ENCODE measurements at places on chromosomes 11 and 22. TPM values are rescaled to one million over a fixed set of nuclear protein-coding genes. Genes with fewer than 3 reads are reported as not detected.

DNA sequence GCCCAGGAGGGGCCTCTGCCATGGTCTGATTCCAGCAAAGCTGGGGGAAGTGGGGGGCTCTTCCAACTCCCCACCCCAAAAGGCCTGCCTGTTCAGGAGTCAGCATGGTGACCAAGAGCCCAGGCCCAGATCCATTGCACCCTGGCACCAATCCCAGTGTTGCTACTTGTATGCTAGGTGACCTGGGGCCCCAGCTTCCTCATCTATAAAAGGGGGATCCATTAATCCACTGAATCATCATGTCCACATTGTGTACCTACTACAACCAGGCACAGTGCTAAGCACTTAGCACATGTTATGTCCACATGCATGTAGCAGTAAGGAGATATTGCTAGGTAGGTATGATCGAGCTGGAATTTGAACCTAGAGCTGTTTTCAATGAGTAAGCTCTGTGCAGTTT lies 2.0 kb downstream of the SYT12 start:
- no peak overlapping the region for H3K27ac ChIP-seq
- no peaks in the 10 kb centered on the region for H3K36me3 ChIP-seq
- no peak overlapping the region for H3K4me3 ChIP-seq
- H3K27me3 ChIP-seq, result no peaks in the 10 kb centered on the region
- DNase-seq, result no peak

DNA sequence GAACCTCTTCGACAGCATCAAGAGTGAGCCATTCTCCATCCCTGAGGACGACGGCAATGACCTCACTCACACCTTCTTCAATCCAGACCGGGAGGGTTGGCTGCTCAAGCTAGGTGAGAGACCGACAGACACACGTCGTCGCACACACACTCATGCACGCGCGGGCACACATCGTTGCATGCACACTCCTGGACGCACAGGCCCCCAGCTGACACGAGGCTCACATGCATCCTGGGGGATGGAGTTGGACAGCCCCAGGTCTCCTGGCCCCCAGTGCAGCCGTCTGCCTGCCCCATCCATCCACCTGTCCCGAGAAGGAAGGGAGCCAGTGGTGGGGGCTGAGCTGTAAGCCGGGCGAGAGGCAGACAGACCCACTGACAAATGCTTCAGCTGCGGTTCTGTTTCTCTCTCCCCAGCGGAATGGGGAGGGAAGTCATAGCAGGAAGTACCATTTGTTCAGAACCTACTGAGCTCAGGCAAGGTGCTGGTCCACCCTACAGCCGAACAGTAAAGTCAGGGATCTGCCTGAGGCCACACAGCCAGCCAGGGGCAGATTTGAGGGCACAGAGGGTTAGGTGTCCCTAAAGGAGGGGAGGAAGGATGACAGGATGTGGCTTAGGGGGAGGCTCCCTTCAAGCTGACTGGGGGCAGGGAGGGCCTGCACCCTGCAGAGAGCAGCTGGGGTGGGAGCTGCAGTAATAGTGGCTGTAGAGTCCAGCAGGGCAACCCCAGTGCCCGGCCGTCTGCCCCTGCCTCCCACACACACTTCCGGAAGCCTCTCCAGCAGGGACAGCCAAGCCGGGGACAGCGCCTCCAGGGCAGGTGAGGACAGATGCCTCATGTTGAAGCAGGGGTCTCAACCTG lies 27.1 kb downstream of the CYTH4 start:
- no peak overlapping the region for H3K4me3 ChIP-seq
- H3K27me3 ChIP-seq, result no peaks in the 10 kb centered on the region
- DNase-seq, result peak; percentile 55
- peaks cover 74% of the 10 kb centered on the region for H3K4me1 ChIP-seq
- no peaks in the 10 kb centered on the region for H3K36me3 ChIP-seq
- H3K27ac ChIP-seq, result peak overlapping the region; percentile 91

DNA sequence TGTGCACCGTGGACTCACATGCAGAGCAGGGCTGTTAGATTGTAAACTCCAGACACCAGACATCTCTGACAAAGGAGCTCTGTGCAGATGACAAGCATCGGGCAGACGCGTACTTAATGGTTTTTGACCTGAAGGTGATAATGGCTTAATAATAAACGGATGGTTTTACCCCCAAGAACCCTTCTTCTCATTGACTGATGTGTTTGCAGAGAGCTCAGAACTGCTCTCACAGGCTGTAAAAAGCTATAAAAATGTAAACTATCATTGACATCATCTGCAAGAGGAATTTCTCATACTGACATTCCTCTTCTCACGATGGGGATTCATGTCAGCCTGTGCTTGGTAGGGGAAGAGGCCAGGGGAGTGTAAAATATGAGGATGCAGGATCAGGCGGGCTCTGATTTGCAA lies 8.6 kb upstream of the ARHGAP8 start:
- H3K4me3 ChIP-seq, result no peak overlapping the region
- H3K36me3 ChIP-seq, result no peaks in the 10 kb centered on the region
- no peak for DNase-seq
- H3K4me1 ChIP-seq, result no peaks in the 10 kb centered on the region
- H3K27ac ChIP-seq, result no peak overlapping the region
- 0 out of 2 replicates have a peak, but pooled peaks cover 4% of the 10 kb centered on the region for H3K27me3 ChIP-seq

- peaks cover 13% of the 10 kb centered on the region for H3K4me1 ChIP-seq
- H3K4me3 ChIP-seq, result no peak overlapping the region
- H3K36me3 ChIP-seq, result peaks cover 24% of the 10 kb centered on the region
Observed at GRCh38 chr11:68042219-68043028, 3.6 kb downstream of the TCIRG1 start.

- H3K4me3 ChIP-seq, result no peak overlapping the region
- DNase-seq, result no peak
- H3K27ac ChIP-seq, result no peak overlapping the region
- H3K4me1 ChIP-seq, result no peaks in the 10 kb centered on the region
Observed at GRCh38 chr11:95884802-95885201, 39.1 kb downstream of the MTMR2 start.

DNA sequence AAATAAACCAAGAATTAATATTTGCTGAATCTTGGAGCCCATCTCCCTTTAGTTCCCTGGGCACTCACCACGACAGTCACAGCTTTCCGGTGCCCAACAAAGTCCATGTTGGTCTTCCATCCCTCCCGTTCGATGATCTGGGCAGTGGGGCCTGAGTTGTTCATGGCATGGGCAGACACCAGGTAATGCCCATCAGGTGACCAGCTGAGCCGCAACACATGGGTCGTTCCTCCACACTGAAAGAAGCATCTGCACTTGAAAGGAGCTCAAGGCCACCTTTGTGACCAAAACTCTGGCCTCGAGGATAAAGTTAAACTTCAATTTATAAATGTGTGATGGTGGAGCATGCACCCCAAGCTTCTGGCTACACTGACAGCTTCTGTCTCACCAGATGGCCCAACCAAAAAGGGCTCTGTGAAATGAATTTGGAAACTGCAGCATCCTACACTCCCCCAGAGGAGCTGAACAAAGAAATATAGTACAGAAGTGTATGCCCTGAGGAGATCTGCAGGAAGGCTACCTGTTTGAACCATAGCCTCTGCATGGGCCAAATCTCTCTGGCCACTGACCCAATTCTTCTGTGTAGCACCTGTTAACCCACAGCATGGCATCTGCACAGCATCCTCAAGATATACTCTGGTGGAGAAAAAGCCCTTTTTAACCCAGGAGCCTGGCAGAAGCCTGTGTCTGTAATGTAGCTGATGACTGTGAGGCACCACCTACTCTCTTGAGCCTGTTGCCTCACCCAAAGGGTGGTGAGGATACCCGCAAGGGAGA lies 37.1 kb downstream of the HIRA start:
- H3K27ac ChIP-seq, result no peak overlapping the region
- H3K4me1 ChIP-seq, result no peaks in the 10 kb centered on the region
- no peak overlapping the region for H3K4me3 ChIP-seq
- DNase-seq, result no peak
- no peaks in the 10 kb centered on the region for H3K27me3 ChIP-seq
- H3K36me3 ChIP-seq, result peaks cover 16% of the 10 kb centered on the region

DNA sequence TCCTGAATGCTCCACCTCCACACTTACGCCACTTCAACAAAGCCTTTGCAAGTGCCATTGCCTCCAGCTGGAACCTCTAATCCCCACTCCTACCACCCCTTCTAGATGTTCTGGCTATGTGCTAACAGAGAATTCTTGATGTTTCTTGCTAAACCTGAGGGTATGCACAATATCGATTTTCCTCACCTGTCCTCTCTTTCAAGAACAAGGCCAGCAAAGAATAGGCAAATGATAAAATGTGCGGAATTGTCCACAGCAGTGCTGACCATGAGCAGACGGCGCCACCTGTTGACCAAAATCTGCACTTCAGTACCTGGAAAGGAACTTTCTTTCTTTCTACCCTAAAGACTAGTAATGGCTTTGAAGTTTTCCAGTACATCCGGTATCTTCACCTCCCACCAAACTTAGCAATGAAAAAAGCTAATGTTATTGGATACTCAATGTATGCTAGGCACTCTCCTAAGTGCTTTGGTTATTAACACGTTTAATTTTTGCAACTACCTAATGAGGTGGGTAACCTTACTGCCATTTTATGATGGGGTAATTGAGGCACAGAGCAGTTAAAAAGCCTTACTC lies 3.4 kb downstream of the TIMM10 start:
- H3K27ac ChIP-seq, result no peak overlapping the region
- H3K36me3 ChIP-seq, result peaks cover 10% of the 10 kb centered on the region
- H3K4me3 ChIP-seq, result no peak overlapping the region

- no peak overlapping the region for H3K4me3 ChIP-seq
- no peaks in the 10 kb centered on the region for H3K27me3 ChIP-seq
- no peaks in the 10 kb centered on the region for H3K4me1 ChIP-seq
- H3K36me3 ChIP-seq, result no peaks in the 10 kb centered on the region
- DNase-seq, result no peak
Observed at GRCh38 chr11:86938900-86939880, 16.0 kb downstream of the FZD4 start.

DNA sequence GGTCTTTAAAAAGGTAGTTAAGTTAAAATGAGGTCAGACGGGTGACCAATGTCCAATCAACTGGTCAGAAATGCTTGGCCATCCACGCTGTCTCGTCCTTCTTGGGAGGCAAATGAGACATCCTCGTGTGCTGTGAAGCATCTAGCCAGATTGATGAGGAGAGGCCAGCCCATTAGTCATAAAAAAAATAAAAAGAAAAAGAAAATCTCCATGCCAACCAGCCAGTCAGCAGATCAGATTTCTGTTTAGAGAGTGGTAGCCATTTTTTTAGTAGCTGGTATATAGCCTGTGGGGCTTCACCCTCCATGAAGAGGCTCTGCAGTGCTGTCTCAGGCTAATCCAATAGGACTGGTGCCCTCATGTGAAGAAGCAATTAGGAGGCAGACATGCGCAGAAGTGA lies 343.1 kb upstream of the SYN3 start:
- no peak overlapping the region for H3K4me3 ChIP-seq
- no peak overlapping the region for H3K27ac ChIP-seq
- no peaks in the 10 kb centered on the region for H3K27me3 ChIP-seq
- DNase-seq, result no peak
- no peaks in the 10 kb centered on the region for H3K4me1 ChIP-seq

DNA sequence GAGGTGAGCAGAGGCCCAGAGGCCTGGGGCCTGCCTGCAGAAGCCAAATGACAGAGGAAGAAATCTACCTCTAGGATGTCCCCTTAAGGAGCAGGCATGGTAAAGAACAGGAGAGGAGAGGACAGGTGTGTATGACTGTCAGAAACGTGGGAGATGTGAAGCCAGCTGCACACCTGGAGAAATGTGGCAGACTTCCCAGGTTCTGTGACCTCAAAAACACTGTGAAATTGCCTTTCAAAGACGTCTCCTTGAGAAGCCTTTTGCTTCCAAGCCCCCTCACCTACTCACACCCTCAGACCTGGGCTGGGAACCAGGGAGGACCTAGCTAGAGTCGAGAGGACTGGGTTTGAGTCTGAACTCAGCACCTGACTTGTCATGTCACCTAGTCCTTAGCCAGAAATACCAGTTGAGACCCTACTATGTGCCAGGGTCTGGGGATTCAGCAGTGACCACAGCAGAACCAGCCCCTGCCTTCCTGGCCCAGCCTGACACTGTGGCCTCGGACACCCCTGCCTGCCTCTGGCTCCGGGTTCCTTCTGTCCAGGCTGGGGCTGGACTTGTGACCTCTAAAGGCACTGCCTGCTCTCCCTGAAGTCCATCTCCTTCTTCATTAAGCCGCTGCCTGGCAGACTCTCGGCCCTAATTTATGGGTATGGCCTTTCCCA lies 5.6 kb downstream of the TPBGL start:
- no peak overlapping the region for H3K27ac ChIP-seq
- H3K4me1 ChIP-seq, result no peaks in the 10 kb centered on the region
- H3K36me3 ChIP-seq, result no peaks in the 10 kb centered on the region
- DNase-seq, result no peak
- H3K27me3 ChIP-seq, result peaks cover 12% of the 10 kb centered on the region

DNA sequence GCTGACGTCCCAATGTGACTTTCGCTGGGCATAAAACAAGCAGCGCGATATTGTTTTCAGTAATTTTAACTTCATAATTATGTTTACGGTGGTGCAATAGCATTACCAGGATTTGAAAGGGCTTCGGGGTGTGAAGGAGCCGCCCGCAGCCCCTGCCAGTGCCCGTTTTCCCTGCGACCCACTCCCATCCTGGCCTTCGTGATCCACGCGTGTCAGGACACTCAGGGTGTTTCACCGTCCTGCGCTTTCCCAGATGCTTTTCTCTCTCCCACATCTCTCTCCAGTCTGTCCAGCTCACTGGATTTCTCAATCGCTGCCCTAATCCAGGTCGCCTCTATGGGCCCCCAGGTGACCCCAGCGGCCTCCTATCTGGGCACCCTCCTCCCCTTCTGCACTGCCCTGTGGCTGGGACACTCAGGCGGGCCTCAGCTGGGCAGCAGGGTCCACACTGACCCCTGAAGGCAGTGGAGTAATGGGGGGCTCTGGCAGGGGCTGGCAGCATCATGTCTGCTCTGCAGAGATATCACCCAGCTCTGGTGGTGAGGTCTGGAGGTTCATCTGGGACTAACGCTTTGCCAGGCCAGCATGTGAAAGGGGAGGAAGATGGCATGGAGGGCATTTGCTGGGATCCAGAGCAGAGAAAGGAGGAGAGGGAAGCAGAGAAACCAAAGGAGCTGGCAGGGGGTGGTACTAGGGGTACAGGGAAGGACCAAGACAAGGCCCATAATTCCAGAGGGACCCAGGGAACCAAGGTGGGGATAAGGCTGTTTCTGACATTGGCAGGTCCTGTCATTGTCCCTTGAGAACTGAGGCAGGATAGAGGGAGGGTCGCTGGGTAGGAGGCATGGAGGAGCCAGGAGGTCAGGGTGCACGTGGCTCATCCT lies 622.8 kb downstream of the BRD1 start:
- no peak overlapping the region for H3K27ac ChIP-seq
- H3K4me1 ChIP-seq, result no peaks in the 10 kb centered on the region
- no peaks in the 10 kb centered on the region for H3K27me3 ChIP-seq
- no peaks in the 10 kb centered on the region for H3K36me3 ChIP-seq
- DNase-seq, result no peak
- no peak overlapping the region for H3K4me3 ChIP-seq

GRCh38 chr11:44978274-44978960 lies 27.7 kb upstream of the TP53I11 start:
- no peak overlapping the region for H3K4me3 ChIP-seq
- H3K27ac ChIP-seq, result no peak overlapping the region
- H3K36me3 ChIP-seq, result no peaks in the 10 kb centered on the region
- no peak for DNase-seq
- H3K4me1 ChIP-seq, result no peaks in the 10 kb centered on the region

GRCh38 chr11:28058333-28058732 lies 49.6 kb downstream of the KIF18A start:
- H3K36me3 ChIP-seq, result peaks cover 3% of the 10 kb centered on the region
- H3K4me1 ChIP-seq, result no peaks in the 10 kb centered on the region
- H3K27ac ChIP-seq, result no peak overlapping the region

- H3K36me3 ChIP-seq, result no peaks in the 10 kb centered on the region
- no peak for DNase-seq
- no peaks in the 10 kb centered on the region for H3K4me1 ChIP-seq
- H3K4me3 ChIP-seq, result no peak overlapping the region
Observed at GRCh38 chr11:105399511-105399910, 210.4 kb upstream of the GRIA4 start.

ATP6V1E1 gene
- total RNA-seq, result 66.7 TPM

RAB30 gene
- 23.9 TPM for total RNA-seq

OR6M1 gene
- not detected for total RNA-seq

CBLIF gene
- not detected for total RNA-seq

OR52N4 gene
- total RNA-seq, result 0.37 TPM

TMA7B gene
- total RNA-seq, result 2.2 TPM

GSTT2B gene
- 0.21 TPM for total RNA-seq

Data from GM12878 (cell line).